Osteoblast (primary cell): ENCODE measurements at places on chromosomes 5 and 9. TPM values are rescaled to one million over a fixed set of nuclear protein-coding genes. Genes with fewer than 3 reads are reported as not detected.
A peak's percentile ranks its signal among the peaks of the same experiment; 100 is the strongest.

- DNase-seq: no peak
These were observed 25.1 kb downstream of the ERAP2 start for GRCh38 chr5:96901384-96901783.

GRCh38 chr5:150059623-150060022 lies 26.7 kb downstream of the CSF1R start:
- peak; percentile 58 for DNase-seq

DNA sequence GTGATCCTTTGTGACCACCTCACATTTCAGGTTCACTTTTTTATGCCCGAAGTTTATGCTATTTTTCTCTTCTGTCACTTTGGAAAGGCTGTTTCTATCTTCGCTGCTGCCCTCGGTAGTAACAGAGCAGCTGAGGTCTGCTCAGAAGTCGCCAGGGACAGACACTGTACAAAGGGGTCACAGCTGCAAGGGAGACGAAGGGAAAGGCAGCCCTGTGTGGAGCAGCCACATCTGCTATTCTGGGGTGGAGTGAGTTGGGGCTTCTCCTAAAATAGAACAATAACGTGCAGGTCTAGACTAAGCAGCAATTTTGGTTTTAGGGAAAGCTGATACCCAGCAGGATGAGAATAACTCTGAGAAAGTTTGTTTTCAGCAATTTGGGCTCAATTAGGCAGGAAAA lies 72.5 kb downstream of the ACTL7B start:
- no peak for DNase-seq

DNA sequence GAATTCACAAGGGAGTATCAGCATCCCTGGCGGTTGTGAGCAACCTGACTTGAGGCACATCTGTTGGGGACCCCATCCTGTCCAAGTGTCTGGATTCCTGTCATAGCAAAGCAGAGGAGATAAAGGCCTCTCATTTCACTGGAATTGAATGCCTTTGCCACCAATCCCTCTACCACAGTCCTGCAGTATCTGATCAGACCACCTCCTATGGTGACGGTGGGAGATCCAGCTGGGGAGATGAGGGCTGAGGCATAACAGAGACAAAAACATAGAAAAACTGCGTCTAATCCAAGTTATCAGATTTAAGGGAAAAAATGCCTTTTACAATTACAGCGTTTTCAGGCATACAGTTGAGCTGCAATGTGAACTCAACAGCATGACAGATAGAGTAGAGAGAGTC lies 160.7 kb upstream of the TRPC7 start:
- no peak for DNase-seq

- DNase-seq: no peak
These were observed 30.0 kb downstream of the SIL1 start for GRCh38 chr5:139167952-139168720.

- DNase-seq: no peak
These were observed 54.6 kb upstream of the POU4F3 start for GRCh38 chr5:146284016-146284415.

DNA sequence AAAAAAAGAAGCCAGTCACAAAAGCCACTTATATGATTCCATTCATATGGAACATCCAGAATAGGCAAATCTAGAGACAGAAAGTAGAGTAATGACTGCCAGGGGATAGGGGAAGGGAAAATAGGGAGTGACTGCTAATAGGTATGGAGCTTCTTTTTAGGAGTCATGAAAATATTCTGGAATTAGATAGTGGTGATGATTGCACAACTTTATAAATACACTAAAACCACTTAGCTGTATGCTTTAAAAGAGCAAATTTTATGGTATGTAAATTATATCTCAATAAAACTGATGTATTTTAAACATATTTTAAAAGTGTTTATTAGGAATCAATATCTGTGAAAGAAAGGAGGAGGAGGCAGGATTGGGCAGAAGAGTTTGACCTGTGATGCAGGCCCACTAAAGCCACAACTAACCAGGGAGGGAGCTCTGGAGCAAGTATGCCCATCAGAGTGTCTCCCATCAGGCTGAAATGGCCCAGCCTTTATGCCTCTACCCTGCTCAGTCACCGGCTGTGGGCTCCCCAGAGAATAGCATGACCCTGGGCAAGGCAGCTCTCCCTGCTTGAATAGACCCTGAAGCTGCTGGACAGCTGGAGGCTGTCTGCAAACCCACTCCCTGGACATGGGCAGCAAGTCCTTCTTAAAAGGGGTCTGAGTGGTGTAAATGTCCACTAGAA lies 96.0 kb upstream of the SLC44A1 start:
- no peak for DNase-seq

GRCh38 chr5:126445502-126446174 lies 22.4 kb downstream of the GRAMD2B start:
- no peak for DNase-seq

GRCh38 chr9:118177241-118177640 lies 473.0 kb downstream of the TLR4 start:
- DNase-seq: no peak

DNA sequence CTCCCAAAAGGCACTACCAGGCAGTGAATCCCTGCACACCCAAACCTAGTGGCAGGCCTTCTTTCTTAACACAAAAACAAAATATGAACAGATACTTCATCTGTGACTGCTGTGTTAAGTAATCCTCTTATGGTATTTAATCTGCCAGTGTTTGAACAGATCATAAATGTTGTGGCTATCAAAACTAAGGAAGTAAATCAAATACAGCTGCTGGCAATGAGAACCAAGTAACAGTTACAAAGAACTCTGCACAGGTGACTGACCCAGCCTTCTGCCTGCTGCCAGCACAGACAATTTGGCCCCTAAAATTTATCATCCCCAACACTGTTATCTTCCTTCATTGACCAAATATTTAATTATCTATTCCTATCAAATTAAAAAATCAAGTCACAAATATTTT lies 78.0 kb downstream of the GNAQ start:
- no peak for DNase-seq

DNA sequence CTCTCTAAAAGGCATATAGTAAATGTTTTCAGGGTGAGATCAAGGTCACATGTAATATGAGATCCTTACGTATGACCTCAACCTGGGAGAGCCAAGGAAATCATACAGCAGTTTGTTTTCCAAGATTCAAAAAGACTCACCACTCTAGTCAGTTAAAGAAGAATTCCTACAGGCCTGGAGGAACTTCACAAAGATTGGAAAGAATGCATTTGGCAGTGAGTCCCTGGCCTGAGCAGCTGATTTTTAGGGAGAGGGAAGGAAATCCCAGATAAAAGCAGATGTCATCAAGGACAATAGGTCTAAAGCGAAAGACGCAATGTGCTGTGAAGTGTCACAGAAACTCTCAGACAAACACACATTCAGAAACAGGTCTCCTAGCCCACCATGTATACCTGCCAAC lies 424.0 kb upstream of the ZNF462 start:
- no peak for DNase-seq

DNA sequence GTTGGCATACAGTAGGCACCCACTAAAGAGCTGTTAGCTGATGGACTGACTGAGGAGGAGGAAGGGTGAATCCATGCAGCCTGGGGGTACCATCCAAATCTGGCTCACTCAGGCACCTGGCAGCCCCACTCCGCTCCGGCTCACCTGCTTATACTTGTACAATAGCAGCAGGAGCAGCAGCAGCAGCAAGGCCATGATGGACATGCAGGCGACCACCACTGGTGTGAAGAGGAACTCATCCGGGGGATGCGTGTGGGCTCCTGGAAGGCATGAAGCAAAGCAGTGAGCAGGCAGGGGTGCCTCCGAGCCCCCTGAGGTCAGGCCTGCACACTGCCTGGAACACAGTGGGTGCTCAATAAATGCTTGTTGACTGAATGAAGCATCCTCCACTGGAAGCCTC lies 18.3 kb downstream of the CSF1R start:
- DNase-seq: peak; percentile 38

DNA sequence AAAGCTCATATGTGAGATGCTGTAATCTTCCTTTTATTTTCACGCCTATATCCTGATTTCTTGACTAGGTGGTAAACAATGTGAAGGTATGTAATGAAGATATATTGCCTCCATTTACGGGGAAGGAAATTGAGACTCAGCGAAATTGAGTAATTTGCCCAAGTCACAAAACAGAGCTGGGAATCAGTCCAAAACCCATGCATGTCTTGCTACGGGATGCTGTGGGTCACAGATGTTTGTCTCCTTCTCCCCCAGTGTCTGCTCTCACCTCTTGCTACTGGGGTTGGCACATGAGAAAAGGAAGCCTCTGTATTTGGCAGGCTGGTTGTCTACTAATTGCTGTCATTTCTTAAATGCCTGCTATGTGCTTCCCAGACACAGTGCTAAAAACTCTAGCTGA lies 53.7 kb upstream of the TEX48 start:
- no peak for DNase-seq

DNA sequence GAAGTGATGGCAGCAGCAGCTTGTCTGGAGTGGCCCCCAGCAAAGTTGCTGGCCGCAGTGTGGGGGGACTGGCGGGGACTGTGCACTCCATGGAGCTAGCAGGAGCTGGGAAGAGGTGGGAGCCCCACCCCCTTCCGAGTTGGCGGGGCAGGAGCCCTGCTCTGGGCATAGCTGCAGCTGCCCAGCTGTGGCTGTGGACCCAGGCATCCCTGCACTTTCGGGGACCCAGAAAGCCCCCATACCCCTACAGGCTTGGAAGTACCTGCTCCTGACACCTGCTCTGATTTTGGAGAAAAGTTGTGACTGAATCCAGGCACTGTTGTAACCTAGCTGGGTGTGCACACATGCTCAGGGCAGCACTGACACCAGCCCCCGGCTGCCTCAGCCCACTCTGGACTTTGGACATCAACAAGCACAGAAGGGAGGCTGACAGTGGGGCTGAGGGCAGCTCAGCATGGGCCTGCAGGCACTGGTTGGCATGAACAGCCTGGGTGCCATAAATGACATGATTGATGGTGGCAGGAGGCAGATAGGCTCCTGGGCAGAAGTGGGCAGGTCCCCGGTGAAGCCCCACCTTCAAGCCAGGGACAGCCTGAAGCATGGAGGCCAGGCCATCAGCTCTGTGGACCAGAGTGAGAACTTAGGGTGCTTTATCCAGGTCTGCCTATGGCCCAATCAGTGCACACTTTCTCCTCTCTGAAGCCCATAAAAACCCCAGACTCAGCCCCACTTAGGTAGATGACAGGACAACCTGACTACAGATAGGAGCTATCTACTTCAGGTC lies 12.6 kb downstream of the LMBRD2 start:
- DNase-seq: no peak

DNA sequence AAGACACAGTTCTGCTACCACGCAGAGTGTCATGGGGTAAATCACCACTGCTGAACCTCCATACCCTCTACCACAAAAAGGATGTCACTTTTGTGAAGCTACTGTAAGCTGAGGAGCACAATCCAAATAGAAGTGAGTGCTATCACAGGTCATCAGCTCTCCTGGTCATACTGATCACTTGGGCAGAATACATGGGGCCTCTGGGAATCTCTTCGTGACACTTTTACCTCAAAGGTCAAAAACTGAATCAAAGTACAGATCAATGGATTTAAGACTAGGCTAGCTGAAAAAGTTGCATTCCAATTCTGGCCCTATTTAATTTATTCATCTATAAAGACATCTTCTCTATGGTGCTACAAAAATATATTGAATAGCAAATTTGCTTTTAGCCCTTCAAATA lies 115.5 kb downstream of the MPDZ start:
- no peak for DNase-seq

DNA sequence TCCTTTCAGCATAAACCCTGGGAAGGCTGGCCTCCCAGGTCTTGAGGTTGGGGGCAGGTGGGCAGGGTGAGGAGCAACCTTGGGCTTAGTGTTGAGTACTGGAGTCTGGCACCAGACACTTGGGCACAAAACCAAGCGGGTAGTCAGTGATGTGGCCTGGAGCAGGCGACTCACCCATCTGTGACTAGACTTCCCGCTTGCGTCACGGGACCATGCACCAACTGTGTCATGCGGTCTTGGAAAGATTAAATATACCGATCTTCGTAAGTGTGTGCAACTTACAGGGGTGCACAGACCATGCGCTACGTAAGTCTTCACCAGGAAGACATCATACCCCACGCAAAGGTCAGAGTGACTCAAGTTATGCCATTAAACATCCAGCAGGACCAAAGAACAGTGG lies 304.4 kb upstream of the IRX4 start:
- peak; percentile 10 for DNase-seq

DNA sequence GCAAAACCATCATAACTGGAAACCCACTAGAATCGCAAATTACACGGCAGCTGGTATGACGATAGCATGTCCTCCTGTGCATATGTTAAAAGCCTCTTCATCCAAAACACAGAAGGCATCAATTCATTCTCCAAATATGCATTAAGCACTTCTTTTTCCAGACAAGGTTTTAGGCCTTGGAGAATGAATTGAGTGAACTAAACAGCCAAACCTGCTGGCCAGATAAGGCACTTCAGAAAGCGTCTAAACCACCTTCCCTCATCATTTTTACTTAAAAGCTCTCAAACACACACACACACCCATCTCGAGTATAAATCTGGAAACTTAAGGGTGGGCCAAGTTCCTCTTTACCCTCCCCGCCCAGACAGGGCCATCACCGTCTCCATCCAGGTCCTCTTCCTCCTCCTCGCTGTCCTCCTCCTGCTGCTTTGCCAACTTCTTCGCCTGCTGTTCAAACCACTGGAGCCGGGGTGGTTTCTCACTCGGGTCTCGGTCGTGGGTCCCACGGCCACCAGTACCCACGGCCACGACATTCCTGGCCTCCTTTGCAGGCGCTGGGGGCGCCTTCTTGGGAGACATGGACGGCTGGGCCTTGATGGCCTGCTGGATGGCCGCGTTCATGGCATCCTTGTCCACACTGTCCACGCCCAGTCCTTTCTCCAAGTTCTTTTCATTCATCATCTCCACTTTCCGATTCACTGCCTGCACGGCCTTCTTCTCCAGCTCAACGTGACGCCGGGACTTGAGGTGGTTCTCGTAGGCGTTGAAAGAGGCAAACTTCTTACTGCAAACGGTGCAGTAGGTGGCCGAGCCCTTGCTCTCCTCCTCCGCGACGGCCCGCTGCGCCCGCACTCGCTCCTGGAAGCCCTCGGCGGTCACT lies 696 bp downstream of the ZNF622 start:
- no peak for DNase-seq

GRCh38 chr9:20353524-20353923 lies 268.8 kb downstream of the MLLT3 start:
- DNase-seq: no peak

Gene SLC46A2
- total RNA-seq: under 0.01 TPM in 1 of 2 replicates, not detected in the other

Gene PIP5KL1
- total RNA-seq: 2.2 and 3.5 TPM in 2 replicates

Gene OBP2B
- not detected in 2 replicates for total RNA-seq

Gene CDHR2
- under 0.01 TPM in 1 of 2 replicates, not detected in the other for total RNA-seq

Gene SOX30
- total RNA-seq: under 0.01 TPM in 2 replicates

Gene CDH6
- 9.4 and 16.3 TPM in 2 replicates for total RNA-seq

Gene ELOVL7
- total RNA-seq: under 0.01 TPM in 2 replicates

Gene CDX1
- 0.29 and 0.36 TPM in 2 replicates for total RNA-seq

Gene NMUR2
- total RNA-seq: not detected in 2 replicates
